ENCODE measurements at places on chromosomes 5 and 9.

DNA sequence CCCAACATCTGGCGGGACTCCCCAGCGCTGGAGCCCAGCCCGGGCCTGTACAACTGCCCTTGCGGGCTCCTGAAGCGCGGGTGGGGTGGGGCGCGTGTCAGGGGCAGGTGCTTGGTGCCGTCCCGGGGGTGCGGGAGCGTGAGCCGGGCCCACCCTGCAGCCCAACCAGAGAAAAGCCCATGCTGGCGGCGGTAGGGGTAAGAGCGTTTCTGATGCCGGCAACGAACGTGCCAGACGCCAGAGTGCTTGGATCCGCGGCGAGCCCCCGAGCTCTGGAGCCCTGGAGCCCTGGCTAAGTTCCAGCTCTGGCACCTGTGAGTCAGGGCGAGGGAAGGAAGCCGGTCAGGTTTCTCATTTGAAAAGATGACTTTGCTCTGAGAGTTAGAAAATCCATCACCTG, 58.0 kb downstream of the ZNF510 start:
- DNase-seq: no peak

GRCh38 chr9:131668057-131668438, 71.8 kb downstream of the RAPGEF1 start:
- no peak for DNase-seq

- DNase-seq: no peak
These were observed 462.5 kb upstream of the TYRP1 start for GRCh38 chr9:12230708-12231107.

DNA sequence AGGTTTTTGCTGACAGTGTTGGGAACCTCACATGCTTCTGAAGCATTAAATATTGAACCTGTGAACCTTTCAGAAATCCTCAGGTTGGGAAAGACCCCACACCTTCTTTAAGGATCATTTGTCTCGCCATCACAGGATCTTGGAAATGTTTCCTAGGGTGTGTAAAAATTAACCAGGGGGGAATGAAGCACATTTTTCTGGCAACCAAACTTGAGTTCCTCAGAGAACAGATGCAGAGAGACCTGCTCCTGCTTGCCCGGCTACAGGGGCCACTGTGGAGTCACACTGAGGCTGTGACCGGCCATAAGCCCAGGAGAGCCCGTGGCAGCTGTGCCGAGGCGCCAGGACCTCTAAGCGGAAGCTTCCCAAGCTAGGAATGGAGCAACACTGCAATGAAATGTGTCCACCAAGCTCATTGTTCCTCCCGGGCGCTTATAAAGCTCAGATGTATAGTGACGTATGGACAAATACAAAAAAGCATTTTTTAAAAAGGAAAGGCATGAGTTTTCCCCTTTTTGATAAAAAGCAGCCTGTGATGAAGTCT, 7.7 kb downstream of the CXCL14 start:
- no peak for DNase-seq

DNA sequence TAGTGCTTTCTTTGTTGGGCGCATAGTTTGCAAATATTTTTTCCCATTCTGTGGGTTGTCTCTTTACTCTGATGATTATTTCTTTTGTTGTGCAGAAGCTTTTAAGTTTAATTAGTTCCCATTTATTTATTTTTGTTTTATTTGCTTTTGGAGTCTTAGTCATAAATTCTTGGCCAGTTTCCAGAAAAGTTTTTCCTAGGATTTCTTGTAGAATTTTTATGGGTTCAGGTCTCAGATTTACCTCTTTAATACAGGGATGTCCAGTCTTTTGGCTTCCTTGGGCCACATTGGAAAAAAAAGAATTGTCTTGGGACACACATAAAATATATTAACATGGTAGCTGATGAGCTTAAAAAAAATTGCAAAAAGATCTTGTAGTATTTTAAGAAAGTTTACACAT, 122.0 kb downstream of the WDR70 start:
- DNase-seq: no peak

DNA sequence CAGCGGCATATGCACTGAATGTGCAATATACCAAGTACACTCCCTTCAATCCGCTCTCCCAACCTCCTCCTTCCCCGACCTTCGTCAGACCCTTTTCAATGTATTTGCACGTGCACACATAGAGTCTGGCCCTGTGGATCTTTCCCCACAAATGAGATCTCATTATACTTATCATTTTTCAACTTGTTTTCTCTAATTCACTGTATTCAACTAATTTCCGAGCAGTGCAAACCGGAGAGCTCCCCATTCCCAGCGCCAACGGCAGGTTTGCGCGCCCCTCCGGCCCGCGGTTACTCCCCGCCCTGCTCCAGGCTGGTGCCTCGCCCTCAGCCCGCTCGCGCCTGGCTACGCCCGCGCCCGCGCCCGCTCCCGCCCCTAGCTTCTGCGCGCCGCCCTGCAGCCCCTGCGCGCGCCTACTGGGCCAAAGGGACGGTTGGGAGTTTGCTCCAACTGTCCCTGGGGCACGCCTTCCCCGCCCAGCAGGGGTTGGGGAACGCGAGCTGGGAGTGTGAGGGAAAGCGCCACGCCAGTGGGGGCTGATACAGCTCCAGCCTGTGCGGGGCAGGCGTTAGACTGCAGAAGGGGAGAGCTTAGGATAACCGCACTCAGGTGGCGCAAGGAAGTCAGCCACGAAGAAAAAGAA, 3.3 kb upstream of the CDC20B start:
- peak; percentile 21 for DNase-seq

DNA sequence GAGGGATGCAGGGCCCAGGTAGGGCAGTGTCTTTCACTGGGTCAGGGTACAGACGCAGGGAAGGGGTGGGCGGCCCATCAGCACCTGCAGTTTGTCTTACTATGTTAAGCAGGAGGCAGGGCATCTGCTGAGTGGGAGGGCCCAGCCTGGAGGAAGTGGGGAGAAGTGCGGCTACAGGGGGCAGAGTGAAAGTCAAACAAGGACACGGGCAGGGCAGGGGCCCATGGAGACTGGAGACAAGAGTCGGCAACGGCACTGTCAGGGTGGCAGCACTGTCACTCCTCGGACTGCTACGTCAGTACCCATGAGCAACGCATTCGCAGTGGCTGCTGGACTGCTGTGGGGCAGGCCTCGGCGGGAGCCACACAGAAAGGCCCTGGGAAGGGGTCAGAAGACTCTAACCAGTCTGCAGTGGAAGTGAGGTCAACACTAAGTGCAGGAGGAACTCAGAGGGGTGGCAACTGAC, 19.7 kb downstream of the CAMSAP1 start:
- no peak for DNase-seq

- DNase-seq: peak; percentile 74
These were observed 38.0 kb upstream of the OSMR start for GRCh38 chr5:38807570-38808483.

DNA sequence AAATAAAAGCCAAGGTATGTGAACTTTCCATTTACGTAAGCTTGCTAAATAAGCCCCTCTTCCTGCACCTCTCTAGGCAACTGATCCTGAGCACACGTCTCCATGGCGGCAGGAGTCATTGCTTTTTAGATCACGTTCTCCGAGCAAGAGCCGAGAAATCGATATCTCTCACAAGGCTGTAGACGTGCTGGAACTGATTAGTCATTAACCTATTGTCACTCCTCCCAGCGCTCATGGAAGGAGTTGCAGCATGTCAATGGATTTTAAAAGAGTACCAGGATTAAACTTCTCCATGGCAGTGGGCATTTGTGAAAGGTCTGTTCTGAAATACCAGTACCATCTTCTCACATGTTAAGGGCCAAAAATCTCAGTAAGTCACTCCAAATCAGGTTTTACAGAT, 4.7 kb upstream of the ADCY2 start:
- no peak for DNase-seq
